Vagina (tissue), 2 donors: ENCODE measurements at places on chromosomes 1 and 21. TPM values are rescaled to one million over a fixed set of nuclear protein-coding genes. Genes with fewer than 3 reads are reported as not detected.

- H3K4me3 ChIP-seq, result no peak overlapping the region
- no peaks in the 10 kb centered on the region for H3K36me3 ChIP-seq
- DNase-seq, result no peak
Measured at GRCh38 chr1:2169200-2169836, 25.3 kb downstream of the FAAP20 start.

DNA sequence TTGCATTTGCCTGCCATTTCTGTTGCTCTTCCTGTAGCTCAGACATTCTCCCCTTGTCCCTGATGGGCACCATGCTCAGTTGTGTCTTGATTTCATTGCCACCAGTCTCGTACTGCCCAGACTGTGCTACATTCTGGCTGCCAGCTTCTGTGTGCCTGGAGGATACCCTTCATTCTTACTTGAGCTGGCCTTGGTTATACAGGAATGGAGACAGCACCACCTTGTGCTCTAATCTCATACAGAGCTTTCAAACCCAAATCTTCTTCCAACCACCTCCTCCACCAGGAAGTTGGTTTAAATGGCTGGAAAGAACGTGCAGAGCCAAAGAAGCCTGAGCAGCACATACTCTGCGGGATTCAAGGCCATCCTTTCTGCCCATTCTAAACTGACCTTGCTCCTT, 165.3 kb downstream of the SLC35F3 start:
- no peaks in the 10 kb centered on the region for H3K4me1 ChIP-seq
- H3K27ac ChIP-seq, result no peak overlapping the region
- H3K36me3 ChIP-seq, result no peaks in the 10 kb centered on the region
- no peak for DNase-seq
- H3K27me3 ChIP-seq, result no peaks in the 10 kb centered on the region
- H3K4me3 ChIP-seq, result no peak overlapping the region

DNA sequence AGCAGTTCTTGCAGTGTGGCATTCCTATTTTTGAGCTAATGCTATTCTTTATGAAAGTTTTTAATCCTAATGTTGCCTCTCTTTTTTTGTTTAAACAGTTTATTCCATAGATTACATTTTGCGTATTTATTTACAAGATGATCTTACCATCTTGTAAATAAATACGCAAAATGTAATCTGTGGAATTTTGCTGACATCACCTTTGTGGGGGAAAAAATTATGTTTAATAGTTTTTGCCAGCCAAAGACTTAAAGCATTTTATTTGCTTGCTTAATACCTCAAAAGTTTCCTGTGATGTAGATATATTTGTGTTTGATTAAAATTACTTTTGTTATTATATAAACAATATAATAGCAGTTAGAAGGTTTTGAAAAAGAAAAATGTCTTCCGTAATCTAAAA, 15.3 kb downstream of the CDC7 start:
- DNase-seq, result no peak
- no peak overlapping the region for H3K4me3 ChIP-seq
- no peaks in the 10 kb centered on the region for H3K36me3 ChIP-seq
- no peaks in the 10 kb centered on the region for H3K27me3 ChIP-seq

- no peak overlapping the region for H3K27ac ChIP-seq
- peaks cover 26% of the 10 kb centered on the region for H3K4me1 ChIP-seq
- H3K36me3 ChIP-seq, result no peaks in the 10 kb centered on the region
- no peak overlapping the region for H3K4me3 ChIP-seq
- no peaks in the 10 kb centered on the region for H3K27me3 ChIP-seq
- DNase-seq, result no peak
Measured at GRCh38 chr1:41414716-41415306, 53.6 kb downstream of the FOXO6 start.

GRCh38 chr1:51504806-51505525, 14.1 kb downstream of the EPS15 start:
- H3K4me1 ChIP-seq, result peaks cover 37% of the 10 kb centered on the region
- no peak overlapping the region for H3K27ac ChIP-seq
- H3K27me3 ChIP-seq, result no peaks in the 10 kb centered on the region
- peaks cover 9% of the 10 kb centered on the region for H3K36me3 ChIP-seq
- no peak overlapping the region for H3K4me3 ChIP-seq
- no peak for DNase-seq

DNA sequence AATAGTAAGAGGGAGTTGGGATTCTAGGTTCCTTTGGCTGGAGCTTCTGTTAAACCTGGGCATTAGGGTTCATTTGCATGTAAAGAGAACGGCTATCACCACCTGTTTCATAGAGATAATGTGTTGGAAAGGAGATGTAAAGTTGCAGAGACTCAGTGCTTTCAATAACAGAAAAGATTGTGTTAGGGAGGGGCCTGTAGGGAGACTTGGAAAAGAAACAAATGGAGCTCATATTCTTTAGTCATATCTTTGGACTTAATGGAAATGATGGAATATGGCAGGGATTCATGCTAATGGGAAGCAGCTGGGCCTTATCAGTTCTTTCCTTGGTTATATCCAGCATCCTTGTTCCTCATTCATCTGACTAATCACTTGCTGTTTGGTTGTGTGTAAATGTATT, 144.9 kb downstream of the CD247 start:
- no peak for DNase-seq
- H3K27ac ChIP-seq, result no peak overlapping the region
- H3K4me1 ChIP-seq, result no peaks in the 10 kb centered on the region
- H3K27me3 ChIP-seq, result no peaks in the 10 kb centered on the region

- DNase-seq, result no peak
- no peak overlapping the region for H3K27ac ChIP-seq
Measured at GRCh38 chr1:180365039-180365438, 135.0 kb downstream of the LHX4 start.

- H3K4me3 ChIP-seq, result no peak overlapping the region
- H3K27me3 ChIP-seq, result no peaks in the 10 kb centered on the region
- DNase-seq, result no peak
- H3K36me3 ChIP-seq, result no peaks in the 10 kb centered on the region
- no peak overlapping the region for H3K27ac ChIP-seq
Measured at GRCh38 chr1:165841582-165842017, 14.2 kb downstream of the UCK2 start.

DNA sequence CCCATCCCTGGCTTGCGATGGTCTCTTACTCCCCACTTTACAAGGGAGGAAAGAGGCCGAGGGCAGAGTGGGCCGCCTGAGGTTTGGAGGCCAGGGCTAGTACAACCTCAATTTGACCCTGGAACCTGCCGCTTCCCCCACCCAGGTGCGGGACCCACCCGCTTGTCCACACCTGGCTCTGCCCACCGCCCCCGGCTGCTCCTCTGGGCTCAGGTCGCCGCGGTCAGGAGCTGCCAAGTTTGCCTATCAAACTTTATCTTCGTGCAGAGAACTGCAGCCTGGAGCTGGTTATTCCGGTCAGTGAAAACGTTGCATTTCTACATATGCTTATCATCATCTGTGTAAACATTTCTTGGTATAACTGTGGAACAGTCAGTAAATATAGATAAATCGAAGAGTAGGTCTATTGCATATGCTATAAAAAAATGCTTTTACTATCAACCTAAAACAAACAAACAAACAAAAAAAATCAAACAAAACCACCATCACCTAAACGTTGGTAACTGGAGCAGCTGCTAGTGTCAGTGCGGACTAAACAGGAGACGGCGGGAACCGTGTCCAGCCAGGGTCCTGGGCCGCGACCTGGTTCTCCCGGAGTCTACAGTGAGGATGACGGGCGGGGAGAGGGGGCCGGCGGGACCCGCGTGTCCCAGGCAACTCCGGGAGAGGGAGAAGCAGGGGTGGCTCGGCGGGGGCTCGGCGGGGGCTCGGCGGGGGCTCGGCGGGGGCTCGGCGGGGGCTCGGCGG, 906 bp upstream of the ADARB1 start:
- H3K4me1 ChIP-seq, result peaks cover 28% of the 10 kb centered on the region
- H3K4me3 ChIP-seq, result peak overlapping the region; percentile 89
- H3K27ac ChIP-seq, result peak overlapping the region; percentile 94
- DNase-seq, result no peak

DNA sequence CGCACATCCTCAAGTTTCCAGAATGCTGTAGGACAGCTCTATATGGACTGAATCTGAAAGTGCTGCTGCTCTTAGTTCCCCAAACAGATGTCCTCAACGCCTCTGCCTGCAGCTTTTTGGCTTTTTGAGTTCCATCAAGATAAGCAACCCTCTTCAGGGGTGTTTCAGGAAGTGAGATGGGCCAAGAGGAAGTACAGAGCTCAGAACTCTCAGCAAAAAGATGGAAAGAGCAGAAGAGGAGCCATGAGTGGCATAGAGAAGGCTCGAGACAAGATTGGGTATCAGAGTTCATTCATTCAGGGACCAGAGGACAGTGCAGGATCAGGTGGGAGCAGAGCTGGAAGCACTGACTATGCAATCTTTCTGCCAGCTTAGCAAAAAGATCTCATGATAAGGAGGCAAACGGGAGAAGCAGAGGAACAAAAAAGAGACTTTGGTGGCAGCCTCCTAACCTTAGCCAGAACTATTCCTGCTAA, at the start of the genes ADORA3 and TMIGD3:
ADORA3 (minus strand) TSS at position 49 of the 476 bp plus-strand sequence. CDS start 279 bp downstream, outside the sequence.
TMIGD3 (minus strand) TSS at position 49 of the 476 bp plus-strand sequence. CDS start 279 bp downstream, outside the sequence.
- peaks cover 15% of the 10 kb centered on the region for H3K4me1 ChIP-seq
- no peaks in the 10 kb centered on the region for H3K36me3 ChIP-seq
- no peak for DNase-seq
- no peaks in the 10 kb centered on the region for H3K27me3 ChIP-seq
- H3K27ac ChIP-seq, result no peak within 1 kb of the TSS

DNA sequence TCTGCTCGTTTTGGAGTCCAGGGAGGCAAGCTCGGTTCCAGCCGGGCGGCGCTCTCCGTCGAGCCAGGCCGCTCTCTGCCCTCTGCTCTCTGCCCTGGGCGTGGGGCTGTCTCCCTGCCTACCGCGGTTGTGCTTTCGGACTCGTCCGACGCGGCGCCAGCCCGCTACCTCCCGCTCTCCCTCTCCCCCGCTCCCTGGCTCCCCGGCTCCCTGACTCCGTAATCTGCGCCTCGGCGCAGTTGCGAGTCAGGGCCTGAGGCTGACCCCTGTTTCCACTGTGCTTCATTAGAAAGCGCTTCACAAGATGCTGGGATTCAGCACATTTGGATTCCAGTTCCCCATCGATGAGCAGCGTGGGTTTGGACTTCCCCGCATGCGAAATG, 2.2 kb downstream of the SOX13 start:
- H3K36me3 ChIP-seq, result no peaks in the 10 kb centered on the region
- H3K27me3 ChIP-seq, result no peaks in the 10 kb centered on the region
- H3K4me1 ChIP-seq, result peaks cover 58% of the 10 kb centered on the region
- peak overlapping the region; percentile 84 for H3K4me3 ChIP-seq
- peak overlapping the region; percentile 97 for H3K27ac ChIP-seq
- DNase-seq, result no peak

DNA sequence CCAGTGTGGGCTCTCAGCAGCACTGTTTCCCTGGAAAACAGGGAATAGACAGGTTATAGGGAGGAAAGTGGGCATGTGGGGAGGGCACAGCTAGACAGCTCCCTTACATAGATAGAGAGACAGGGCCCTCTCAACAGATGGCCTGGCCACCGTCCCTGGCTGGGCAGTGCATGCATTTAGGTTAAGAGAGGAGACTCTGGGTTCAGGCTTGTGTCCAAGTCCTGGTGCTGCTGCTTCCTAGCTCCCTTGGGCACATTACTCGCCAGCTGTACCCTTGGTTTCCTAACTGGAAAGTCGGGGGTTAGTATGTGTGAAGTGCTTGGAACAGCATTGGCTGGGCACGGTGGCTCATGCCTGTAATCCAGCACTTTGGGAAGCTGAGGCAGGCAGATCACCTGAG, 9.1 kb downstream of the PLOD1 start:
- H3K36me3 ChIP-seq, result no peaks in the 10 kb centered on the region
- H3K27me3 ChIP-seq, result no peaks in the 10 kb centered on the region
- peaks cover 11% of the 10 kb centered on the region for H3K4me1 ChIP-seq
- no peak overlapping the region for H3K4me3 ChIP-seq
- no peak for DNase-seq
- H3K27ac ChIP-seq, result no peak overlapping the region

DNA sequence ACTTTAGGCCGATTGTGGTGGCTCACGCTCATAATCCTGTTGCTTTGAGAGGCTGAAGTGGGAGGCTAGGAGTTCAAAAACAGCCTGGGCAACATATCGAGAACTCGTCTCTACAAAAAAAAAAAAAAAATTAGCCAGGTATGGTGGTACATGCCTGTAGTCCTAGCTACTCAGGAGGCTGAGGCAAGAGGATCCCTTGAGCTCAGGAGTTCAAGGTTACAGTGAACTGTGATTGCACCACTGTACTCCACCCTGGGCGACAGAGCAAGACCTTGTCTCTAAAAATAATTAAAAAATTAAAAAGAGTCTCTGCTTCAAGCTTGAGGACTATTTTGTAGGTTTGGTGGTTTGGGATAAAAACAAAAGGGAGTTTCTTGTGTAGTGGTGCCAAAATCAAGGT, 21.2 kb downstream of the KDM1A start:
- H3K36me3 ChIP-seq, result no peaks in the 10 kb centered on the region
- H3K27ac ChIP-seq, result no peak overlapping the region
- H3K27me3 ChIP-seq, result no peaks in the 10 kb centered on the region
- DNase-seq, result no peak
- H3K4me1 ChIP-seq, result peaks cover 7% of the 10 kb centered on the region

DNA sequence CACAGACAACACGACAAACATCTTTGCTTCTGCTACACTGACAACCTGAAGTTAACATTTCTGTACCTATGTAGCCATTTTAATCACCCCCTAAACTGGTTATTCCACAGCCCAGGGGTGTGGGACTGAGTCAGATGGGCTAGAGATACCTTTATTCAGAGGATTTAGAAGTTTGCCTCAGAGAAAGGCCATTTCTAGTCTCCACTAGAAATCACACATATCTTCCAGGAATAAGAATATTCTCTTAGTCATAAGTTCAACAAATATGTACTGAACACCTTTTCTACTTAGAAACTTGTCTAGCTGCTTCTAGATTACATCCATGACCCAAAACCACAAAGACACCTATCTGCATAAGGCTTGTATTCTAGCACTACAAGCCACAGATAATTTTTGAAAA, 38.8 kb downstream of the ERG start:
- no peak overlapping the region for H3K4me3 ChIP-seq
- peaks cover 13% of the 10 kb centered on the region for H3K4me1 ChIP-seq
- no peak for DNase-seq

DNA sequence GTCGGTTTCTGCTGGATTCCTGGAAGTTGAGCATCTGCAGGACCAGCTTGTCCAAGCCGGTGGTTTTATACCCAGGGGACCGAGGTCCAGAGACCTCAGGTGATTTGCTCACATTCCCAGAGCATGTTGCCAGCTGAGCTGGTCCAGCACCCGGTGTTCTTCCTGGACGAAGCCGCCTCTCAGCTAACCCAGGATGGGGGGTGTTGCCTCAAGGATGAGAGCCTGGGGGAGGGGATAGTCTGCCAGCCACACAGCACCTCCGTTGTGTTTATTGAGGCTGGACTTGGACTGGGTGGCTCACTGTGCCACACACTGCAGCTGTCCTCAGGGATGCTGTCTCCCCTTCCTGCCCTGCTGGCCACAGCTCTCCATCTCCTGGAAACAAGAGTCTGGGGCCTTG, 1.5 kb downstream of the TMEM201 start:
- no peaks in the 10 kb centered on the region for H3K27me3 ChIP-seq
- H3K36me3 ChIP-seq, result no peaks in the 10 kb centered on the region
- H3K4me1 ChIP-seq, result peaks cover 55% of the 10 kb centered on the region
- no peak for DNase-seq
- H3K27ac ChIP-seq, result no peak overlapping the region
- H3K4me3 ChIP-seq, result peak overlapping the region; percentile 67

- H3K4me1 ChIP-seq, result peaks cover 13% of the 10 kb centered on the region
- no peaks in the 10 kb centered on the region for H3K27me3 ChIP-seq
- H3K4me3 ChIP-seq, result no peak overlapping the region
- no peak overlapping the region for H3K27ac ChIP-seq
- H3K36me3 ChIP-seq, result no peaks in the 10 kb centered on the region
Measured at GRCh38 chr1:110192541-110192940, 17.6 kb upstream of the KCNC4 start.

The ATAD3C gene
- total RNA-seq, result not detected

The RXRG gene
- total RNA-seq, result not detected

The KCNJ15 gene
- 12.3 TPM for total RNA-seq

The GPR37L1 gene
- total RNA-seq, result 0.25 TPM

The OR2AK2 gene
- total RNA-seq, result not detected

The OR2L5 gene
- not detected for total RNA-seq
